Karpas-422 (cell line): ENCODE measurements at places on chromosomes 5 and 9. TPM values are rescaled to one million over a fixed set of nuclear protein-coding genes. Genes with fewer than 3 reads are reported as not detected.

PCDHGB4 gene
- 6.3 and 10.0 TPM in 2 replicates for total RNA-seq

GRCh38 chr9:127943731-127944144, 6.1 kb upstream of the DPM2 start:
- peak; percentile 95 for DNase-seq

- DNase-seq, result peak; percentile 87
Measured at GRCh38 chr5:96885518-96886338, 9.4 kb downstream of the ERAP2 start.

GRCh38 chr5:35926389-35927051, 11.9 kb downstream of the CAPSL start:
- DNase-seq, result peak; percentile 87

DNA sequence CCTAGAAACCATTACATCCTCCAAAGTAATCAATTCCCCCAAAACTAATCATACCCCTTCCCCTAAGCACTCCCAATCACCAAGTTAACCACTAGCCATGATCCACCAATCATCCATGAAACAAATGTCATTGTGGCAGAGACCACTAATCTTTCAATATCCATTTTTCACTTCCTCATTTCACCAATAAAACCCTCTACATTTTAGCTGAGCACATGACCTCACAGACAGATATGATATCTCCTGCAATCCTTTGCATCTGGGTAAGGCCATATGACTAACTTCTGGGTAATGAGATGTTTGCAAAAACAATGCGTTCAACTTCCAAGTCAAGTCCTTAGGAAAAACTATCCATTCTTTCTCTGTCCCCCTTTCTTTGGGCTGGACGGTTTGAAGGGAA, 20.7 kb downstream of the OR2S2 start:
- no peak for DNase-seq

PRDM9 gene
- not detected in 2 replicates for total RNA-seq

GRCh38 chr9:18346745-18347144, 127.2 kb upstream of the ADAMTSL1 start:
- no peak for DNase-seq

- DNase-seq, result no peak
Measured at GRCh38 chr9:4106081-4106759, 193.6 kb downstream of the GLIS3 start.

STRBP gene
- 129 and 137 TPM in 2 replicates for total RNA-seq

USP20 gene
- 11.7 and 40.3 TPM in 2 replicates for total RNA-seq

GRCh38 chr9:97547098-97547829, 45.8 kb downstream of the TMOD1 start:
- no peak for DNase-seq

GRCh38 chr9:107425101-107426025, 64.2 kb downstream of the KLF4 start:
- DNase-seq, result peak; percentile 74

ABITRAM gene
- total RNA-seq, result 9.5 and 22.5 TPM in 2 replicates

GRCh38 chr9:104606152-104606551, 725 bp upstream of the OR13C2 start:
- DNase-seq, result no peak
